T-helper 1 cell treated with Interleukin-12 subunit alpha and Interleukin-12 subunit beta and Interleukin-4 antibody, amounts not matched to agents 30 ng/mL and 1 ng/mL, for 36 hours (primary cell): ENCODE measurements at places on chromosomes 3 and 15. TPM values are rescaled to one million over a fixed set of nuclear protein-coding genes. Genes with fewer than 3 reads are reported as not detected.

The KLHL6 gene
- total RNA-seq = 35.1 and 36.0 TPM in 2 replicates

The ARL8B gene
- 49.4 and 50.9 TPM in 2 replicates for total RNA-seq

The SERPINI1 gene
- 1.9 and 2.0 TPM in 2 replicates for total RNA-seq

The SYNPR gene
- total RNA-seq = not detected in 2 replicates

The RASGRF1 gene
- total RNA-seq = 0.07 and 0.12 TPM in 2 replicates

The TCAIM gene
- total RNA-seq = 16.2 TPM in 2 replicates

The ZNF80 gene
- 0.32 and 0.39 TPM in 2 replicates for total RNA-seq

The TBC1D23 gene
- 32.3 and 34.1 TPM in 2 replicates for total RNA-seq

The ZDHHC23 gene
- total RNA-seq = 1.8 TPM in 2 replicates

The WNT5A gene
- total RNA-seq = not detected in 2 replicates

The CCR2 gene
- 80.8 and 82.8 TPM in 2 replicates for total RNA-seq

The LDHAL6B gene
- total RNA-seq = not detected in 2 replicates

The ISL2 gene
- 1.5 and 2.4 TPM in 2 replicates for total RNA-seq

The ADAMTS17 gene
- total RNA-seq = 2.1 and 3.2 TPM in 2 replicates

The THPO gene
- total RNA-seq = not detected in 2 replicates

The EIF2B5 gene
- total RNA-seq = 57.4 and 58.0 TPM in 2 replicates

The GPR27 gene
- 0.46 and 0.51 TPM in 2 replicates for total RNA-seq

The LRRC3B gene
- total RNA-seq = not detected in 2 replicates

The MDFIC2 gene
- total RNA-seq = not detected in 2 replicates

The XCR1 gene
- total RNA-seq = 0.05 TPM in 2 replicates

The TMEM207 gene
- not detected in 2 replicates for total RNA-seq

The DLEC1 gene
- 1.0 and 3.9 TPM in 2 replicates for total RNA-seq
